CD4-positive, alpha-beta T cell treated with Interferon alpha-2 for 1 hour (primary cell): ENCODE measurements at places on chromosomes 1 and 21.

DNA sequence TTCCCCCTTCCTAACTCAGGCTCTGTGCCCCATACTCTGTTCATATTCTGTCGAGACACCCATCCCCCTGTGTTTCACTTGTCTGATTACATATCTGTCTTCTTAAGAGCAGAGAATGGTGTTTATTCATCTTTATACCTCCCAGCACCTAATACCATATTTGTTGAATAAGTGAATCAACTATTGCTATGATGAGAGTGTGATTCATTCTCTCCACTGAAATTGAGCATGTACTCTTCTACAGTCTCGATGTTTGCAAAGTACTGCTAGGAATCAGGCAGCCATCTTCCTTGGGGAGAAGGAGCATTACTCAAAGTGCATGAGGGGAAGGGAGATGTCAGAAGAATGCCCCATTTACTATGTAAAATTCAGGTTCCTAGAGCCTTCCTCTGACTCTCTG is 27.0 kb downstream of the TBX15 start:
- DNase-seq, result no peak

DNA sequence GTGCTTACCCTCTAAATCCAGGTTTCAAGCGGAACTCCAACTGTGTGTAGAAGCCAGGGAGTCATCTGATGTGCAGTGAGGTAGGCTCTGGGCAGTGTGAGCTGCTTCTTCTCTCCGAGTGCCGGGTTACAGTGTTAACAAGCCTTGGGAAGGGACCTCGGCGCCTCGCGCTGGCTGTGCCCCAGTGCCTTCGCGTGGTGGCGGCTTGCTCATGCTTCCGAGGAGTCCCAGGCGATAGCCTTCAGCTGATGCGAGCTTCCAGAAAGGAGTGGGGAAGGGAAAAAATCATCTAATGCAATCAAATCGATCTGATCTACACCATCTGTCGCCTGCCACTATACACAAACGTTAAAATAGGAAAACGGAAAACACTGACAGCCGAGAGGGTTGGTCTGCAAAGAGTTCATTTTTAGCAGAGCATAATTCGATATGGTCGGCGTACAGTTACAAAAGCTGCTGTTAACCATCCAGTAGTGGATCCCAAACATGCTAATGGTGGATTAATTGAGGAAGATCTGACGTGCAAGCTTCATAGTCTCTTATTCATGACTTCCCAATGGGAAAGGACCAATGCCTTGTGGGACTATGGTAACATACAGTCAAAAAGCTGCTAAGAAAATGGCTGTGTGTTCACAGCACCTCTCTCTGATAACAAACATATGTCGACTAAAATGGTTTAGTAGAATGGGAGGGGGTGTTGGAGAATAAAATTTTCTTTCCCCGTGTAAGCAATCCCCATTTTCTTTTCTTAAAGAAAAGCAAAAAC is 128.7 kb upstream of the DPYD start:
- no peak for DNase-seq

DNA sequence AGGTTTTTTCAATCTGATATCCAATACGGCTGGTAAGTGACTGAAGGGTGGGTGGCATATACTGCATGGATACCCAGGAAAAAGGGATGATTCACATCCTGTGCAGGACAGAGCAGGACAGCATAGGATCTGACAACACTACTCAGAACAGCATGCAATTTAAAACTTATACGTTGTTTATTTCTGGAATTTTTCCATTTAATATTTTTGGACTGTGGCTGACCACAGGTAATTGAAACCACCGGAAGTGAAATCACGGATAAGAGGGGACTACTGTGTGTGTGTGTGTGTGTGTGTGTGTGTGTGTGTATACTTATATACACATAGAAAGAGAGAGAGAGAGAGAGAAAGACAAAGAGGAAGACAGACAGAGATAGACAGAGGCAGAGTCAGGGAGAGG is 23.0 kb downstream of the ERICH3 start:
- DNase-seq, result no peak

- DNase-seq, result no peak
Observed at GRCh38 chr21:35189077-35189863, 140.2 kb upstream of the RUNX1 start.

DNA sequence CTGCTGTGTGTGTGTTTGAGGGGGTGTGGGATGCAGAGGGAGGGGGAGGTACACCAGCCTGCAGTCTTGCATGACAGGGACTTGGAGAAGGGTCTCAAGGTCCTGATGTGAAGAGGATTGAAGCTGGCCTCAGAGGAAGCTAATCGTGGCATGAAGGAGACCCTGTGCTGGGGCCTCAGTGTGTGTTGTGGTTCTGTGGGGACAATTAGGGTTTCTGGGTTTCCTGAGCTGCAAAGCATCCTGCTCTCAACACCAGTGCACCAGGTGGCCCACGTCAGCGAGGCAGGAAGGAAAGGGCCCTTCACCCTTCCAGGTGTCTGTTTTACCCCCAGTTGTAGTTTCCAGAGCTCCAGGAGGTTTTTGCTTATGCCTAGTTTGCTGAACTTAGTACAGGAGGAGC is 52.8 kb downstream of the TENT5C start:
- peak; percentile 74 for DNase-seq

DNA sequence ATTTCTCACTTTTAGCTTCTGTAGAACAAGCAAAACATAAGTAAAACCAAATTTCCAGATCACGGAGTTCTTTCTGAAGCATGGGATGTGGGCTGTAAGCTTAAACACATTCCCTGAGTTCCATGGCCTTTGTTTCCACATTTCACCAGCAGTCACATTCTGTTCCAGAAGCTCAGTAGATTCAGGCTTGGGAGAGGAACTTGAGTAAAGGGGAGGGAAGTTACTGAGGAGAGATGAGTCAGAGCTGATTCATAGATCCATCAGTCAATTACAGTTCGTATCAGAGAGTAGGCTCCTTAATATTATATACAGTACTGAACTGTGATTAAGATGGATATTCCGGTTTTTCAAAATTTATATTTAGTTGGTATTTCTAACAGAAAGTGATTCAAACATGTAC is 614.3 kb downstream of the NCAM2 start:
- DNase-seq, result no peak

GRCh38 chr1:26109229-26110164 is 2.1 kb upstream of the PDIK1L start:
- no peak for DNase-seq

DNA sequence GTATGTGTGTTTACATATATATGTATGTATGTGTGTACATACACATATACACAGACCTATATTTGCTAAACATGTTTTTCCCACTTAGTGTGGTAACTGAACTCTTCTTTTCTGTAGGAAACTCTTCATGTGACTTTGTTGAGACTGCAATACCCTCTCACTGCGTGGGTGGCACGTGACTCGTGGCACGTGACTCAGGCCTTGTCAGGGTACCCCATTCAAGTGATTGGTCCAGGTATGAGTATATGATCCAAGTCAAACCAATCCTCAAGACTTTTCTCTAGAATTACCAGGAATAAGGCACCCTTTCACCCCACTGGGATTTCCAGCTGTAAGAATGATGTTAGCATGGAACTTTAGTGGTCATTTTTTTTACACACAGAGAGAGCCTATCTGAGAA is 149.2 kb upstream of the KCNK2 start:
- DNase-seq, result no peak

- DNase-seq, result no peak
Observed at GRCh38 chr1:235960809-235961208, 94.1 kb upstream of the LYST start.

GRCh38 chr1:208851366-208851765 is 607.2 kb upstream of the PLXNA2 start:
- DNase-seq, result no peak

DNA sequence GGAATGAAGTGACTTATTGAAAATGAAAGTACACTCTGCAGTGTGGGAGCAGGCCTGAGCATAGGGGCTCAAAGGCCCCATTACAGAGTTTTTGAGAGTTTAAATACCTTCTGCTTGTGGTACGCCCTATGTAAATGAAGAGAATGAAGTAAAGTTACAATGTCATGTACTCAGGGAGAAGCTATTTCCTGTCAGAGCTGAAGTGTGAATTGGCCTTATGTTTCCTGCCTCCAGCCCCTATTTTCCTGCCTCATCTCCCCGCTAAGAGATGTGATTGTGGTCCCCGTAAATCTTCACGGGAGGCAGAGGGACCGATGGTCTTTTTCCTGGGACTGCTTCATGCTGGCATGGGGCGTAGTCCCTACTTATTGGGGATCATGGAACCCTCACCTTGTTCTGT is 2.5 kb upstream of the ZNF683 start:
- no peak for DNase-seq

DNA sequence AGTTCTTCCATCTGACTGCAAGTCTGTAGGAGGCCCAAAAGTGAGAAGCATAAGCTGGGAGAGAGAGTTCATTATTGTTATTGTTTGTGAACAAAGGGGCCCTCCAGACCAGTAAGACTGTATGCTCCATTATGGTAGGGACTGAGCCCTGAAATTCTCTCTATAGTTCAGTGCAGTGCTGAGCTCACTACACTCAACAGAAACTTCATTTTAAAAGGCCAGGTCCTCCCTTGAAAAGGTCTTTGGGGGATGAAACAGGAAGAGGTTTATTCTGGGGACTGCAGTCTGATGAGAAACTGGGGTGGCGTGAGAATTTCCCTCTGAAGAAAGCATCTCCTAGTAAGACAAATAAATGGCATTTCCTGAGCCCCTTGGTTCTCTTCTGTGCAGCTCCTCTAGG is 5.5 kb upstream of the GATAD2B start:
- no peak for DNase-seq

DNA sequence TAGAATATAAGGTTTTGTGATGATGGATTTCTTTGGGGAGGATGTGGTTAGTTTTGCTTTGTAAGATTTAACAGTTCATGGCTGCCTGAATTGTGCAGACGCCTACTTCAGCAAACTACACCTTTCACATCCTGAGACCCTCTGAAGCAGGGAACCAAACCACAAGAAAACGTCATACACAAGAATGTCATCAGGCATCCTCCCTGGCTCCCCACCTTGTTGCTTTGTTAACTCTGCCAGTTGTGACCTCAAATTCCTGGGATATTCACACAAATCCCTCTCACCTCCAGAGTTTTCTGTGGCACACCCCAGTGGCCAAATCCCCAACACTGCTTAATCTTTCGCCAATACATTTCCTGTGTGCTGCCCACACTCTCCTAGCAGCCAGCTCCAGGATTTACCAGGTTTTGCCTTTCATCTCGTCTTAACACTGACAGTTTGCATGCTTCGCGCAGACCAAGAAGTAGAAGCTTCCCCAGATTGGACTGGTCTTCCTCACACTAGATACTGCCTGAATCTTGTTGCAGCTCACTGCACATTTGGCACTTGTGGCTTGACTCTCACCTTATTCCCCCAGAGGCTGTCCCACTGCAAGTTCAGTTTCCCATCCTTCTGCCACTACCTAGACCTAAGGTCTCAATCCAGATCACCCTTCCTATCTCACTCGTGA is 51.1 kb upstream of the CTTNBP2NL start:
- no peak for DNase-seq

GRCh38 chr21:35256468-35256988 is 207.4 kb upstream of the RUNX1 start:
- no peak for DNase-seq

- no peak for DNase-seq
Observed at GRCh38 chr1:104987210-104987609, 1237.5 kb downstream of the AMY1C start.

DNA sequence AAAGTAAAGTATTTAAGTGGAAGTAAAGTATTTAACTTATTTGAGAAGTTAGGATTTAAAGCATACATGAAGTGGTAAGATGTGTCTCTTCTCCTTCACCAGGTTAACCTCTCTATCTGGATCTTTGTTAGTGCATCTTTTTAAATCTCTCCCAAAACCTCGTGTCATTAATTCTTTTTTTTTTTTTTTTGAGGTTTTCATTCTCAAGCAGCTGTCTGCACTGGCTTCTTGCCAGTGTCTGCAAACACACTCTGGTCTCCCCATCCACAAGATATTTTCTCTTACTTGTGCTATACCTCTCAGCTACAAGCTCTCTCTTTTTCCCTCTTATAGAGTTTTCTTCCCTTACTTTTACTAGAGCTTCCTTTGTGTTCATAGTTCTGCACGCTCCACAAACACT is 49.0 kb downstream of the CLDN17 start:
- no peak for DNase-seq

- DNase-seq, result no peak
Observed at GRCh38 chr1:58813801-58814200, 30.0 kb upstream of the JUN start.

- no peak for DNase-seq
Observed at GRCh38 chr1:233427907-233428306, 100.4 kb downstream of the MAP3K21 start.

GRCh38 chr21:27759820-27760219 is 792.9 kb upstream of the ADAMTS5 start:
- DNase-seq, result no peak

GRCh38 chr1:16232316-16232710 is 4.7 kb downstream of the CPLANE2 start:
- no peak for DNase-seq

GRCh38 chr21:31258073-31258472 is 86.0 kb downstream of the TIAM1 start:
- DNase-seq, result no peak

GRCh38 chr21:46142582-46143473 is 12.6 kb downstream of the FTCD start:
- peak; percentile 51 for DNase-seq

- DNase-seq, result peak; percentile 12
Observed at GRCh38 chr1:174769961-174770549, 229.7 kb upstream of the CACYBP start.

- DNase-seq, result no peak
Observed at GRCh38 chr1:161382214-161383019, 14.7 kb upstream of the CFAP126 start.

GRCh38 chr1:9121496-9122409 is 7.1 kb downstream of the GPR157 start:
- DNase-seq, result peak; percentile 36

DNA sequence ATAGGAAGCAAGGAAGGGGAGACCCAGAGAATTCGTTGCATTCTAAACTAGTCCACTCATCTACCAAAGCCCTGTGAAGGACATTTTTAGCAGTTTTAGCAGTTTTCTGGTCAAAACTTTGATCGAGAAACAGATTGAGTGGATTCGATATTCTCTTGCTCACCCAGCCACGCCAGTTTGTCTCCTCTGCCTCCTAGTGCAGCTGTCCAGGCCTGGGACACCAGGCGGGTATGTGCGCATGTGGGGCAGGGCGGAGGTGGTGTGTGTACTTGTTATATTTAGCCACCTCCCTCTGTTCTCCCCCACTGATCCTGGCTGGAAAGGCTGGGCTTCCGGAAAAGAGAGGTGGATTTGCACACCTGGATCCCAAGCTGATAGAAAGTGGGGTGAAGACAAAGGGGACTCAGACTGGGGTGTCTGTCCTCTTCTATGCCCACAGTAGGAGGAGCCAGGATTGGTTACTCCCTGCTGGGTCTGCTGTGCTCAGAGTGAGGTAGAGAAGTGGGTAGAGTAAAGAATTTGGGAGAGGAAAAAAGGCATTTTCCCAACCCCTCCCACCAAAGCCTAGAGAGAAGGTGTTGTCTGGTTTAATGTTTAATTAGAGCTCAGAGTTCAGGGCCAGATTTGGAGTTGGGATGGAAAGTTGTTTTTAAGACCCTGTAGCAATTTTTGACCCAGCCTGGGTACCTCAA is 3.8 kb downstream of the LMNA start:
- no peak for DNase-seq

GRCh38 chr1:117110774-117111173 is 10.8 kb downstream of the TRIM45 start:
- no peak for DNase-seq

GRCh38 chr1:229191066-229191674 is 79.7 kb upstream of the RAB4A start:
- DNase-seq, result no peak

- no peak for DNase-seq
Observed at GRCh38 chr1:21520899-21521716, 11.9 kb downstream of the ALPL start.
